ENCODE measurements at places on chromosomes 5 and 9. TPM values are rescaled to one million over a fixed set of nuclear protein-coding genes. Genes with fewer than 3 reads are reported as not detected.

The SYK gene
- 15.0 TPM for total RNA-seq

The IFNA13 gene
- not detected for total RNA-seq

The CARTPT gene
- not detected for total RNA-seq

The PCDHGA2 gene
- total RNA-seq: 6.2 TPM

- no peaks in the 10 kb centered on the region for H3K27me3 ChIP-seq
- no peak overlapping the region for H3K27ac ChIP-seq
- no peak for DNase-seq
- H3K4me3 ChIP-seq: no peak overlapping the region
- H3K36me3 ChIP-seq: no peaks in the 10 kb centered on the region
Measured at GRCh38 chr5:181218795-181219124, 4.3 kb upstream of the TRIM41 start.

- H3K27ac ChIP-seq: no peak overlapping the region
- no peak overlapping the region for H3K4me3 ChIP-seq
- H3K27me3 ChIP-seq: no peaks in the 10 kb centered on the region
Measured at GRCh38 chr9:74521009-74521408, 23.9 kb downstream of the RORB start.

GRCh38 chr9:112299514-112299913, 33.9 kb downstream of the PTBP3 start:
- no peak overlapping the region for H3K4me3 ChIP-seq
- DNase-seq: no peak
- no peaks in the 10 kb centered on the region for H3K27me3 ChIP-seq
- no peak overlapping the region for H3K27ac ChIP-seq
- no peaks in the 10 kb centered on the region for H3K4me1 ChIP-seq

GRCh38 chr5:143405063-143405848, 1.8 kb upstream of the NR3C1 start:
- peaks cover 4% of the 10 kb centered on the region for H3K4me1 ChIP-seq
- H3K36me3 ChIP-seq: no peaks in the 10 kb centered on the region
- peak overlapping the region; percentile 23 for H3K4me3 ChIP-seq
- peak overlapping the region; percentile 91 for H3K27ac ChIP-seq
- H3K27me3 ChIP-seq: no peaks in the 10 kb centered on the region

GRCh38 chr5:83000428-83000827, 76.8 kb downstream of the TMEM167A start:
- no peak overlapping the region for H3K27ac ChIP-seq
- no peak for DNase-seq
- H3K4me1 ChIP-seq: peaks cover 4% of the 10 kb centered on the region
- no peaks in the 10 kb centered on the region for H3K27me3 ChIP-seq
- H3K4me3 ChIP-seq: no peak overlapping the region
- no peaks in the 10 kb centered on the region for H3K36me3 ChIP-seq

GRCh38 chr5:147530530-147531389, 20.9 kb upstream of the DPYSL3 start:
- H3K4me1 ChIP-seq: no peaks in the 10 kb centered on the region
- DNase-seq: no peak
- H3K36me3 ChIP-seq: no peaks in the 10 kb centered on the region
- no peaks in the 10 kb centered on the region for H3K27me3 ChIP-seq
- no peak overlapping the region for H3K4me3 ChIP-seq
- H3K27ac ChIP-seq: no peak overlapping the region

DNA sequence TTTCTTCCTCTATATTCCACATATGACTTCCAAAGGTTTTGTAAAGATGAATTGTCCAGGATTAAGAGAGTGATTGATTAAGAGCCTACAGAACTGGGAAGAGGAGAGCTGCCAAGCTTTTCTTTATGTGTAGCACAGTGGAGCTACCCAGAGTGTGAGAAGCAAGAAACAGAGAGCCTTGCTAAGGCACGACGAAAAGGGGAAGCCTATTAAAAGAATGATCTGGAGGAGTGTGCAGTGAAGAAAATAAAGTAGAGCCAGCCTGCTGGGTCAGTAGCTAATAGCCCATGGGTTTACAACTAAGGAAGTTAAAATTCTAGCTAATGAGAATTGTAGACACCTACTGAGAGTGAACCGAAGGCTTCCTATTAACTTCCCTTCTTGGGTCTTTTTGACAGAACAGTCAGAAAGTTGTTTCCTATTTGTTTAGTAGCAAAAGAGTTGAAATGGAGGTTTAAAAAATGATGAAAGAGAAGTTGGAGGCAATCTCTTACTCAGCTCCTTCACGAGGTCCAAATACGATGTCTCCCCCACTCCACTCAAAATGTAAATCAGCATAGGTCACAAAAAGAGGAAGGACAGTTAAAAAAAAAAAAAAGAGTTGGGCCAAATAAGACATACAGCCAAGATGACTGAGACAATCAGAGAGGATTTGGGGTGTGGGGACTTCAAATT, 957 bp upstream of the PRR16 start:
- no peaks in the 10 kb centered on the region for H3K4me1 ChIP-seq
- no peaks in the 10 kb centered on the region for H3K36me3 ChIP-seq
- peak overlapping the region; percentile 78 for H3K4me3 ChIP-seq
- H3K27ac ChIP-seq: no peak overlapping the region

Measured in aorta (tissue), 5 donors.